ENCODE measurements at places on chromosomes 1 and 21.

- peak; percentile 30 for DNase-seq
These were observed 1.8 kb downstream of the PLEKHO1 start for GRCh38 chr1:150151291-150152181.

DNA sequence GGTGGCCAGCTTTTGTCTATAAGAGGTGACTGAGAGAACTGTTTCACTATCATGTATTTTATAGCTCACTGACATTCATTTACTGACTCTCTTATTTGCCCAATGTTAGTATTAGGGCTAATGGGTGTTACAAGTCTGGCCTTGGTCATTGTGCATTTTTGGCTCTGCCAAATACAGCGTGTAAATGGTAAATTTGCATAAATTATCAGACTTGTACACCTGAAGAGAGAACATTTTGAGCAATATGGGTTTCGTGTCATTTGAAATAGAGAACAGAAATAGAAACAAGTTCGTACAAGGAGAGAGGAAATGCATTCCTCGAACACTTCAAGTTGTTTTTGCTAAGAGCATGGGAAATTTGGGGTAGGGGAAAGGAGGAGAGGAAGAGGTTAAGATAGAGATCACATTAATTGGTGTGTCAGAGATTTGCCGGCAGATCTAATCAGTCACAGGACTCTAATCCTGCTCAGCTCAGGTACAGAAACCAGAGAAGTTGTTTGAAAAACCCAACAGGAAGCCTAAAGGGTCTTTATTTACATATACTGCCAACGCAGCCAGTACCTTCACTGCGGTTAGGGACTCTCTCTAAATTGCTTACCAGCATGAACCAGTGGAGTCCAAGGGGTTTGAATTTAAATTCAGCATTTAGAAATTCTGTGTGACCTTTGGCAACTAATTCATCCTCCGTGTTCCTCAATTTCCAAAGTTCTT is 261.5 kb downstream of the GPATCH2 start:
- no peak for DNase-seq

DNA sequence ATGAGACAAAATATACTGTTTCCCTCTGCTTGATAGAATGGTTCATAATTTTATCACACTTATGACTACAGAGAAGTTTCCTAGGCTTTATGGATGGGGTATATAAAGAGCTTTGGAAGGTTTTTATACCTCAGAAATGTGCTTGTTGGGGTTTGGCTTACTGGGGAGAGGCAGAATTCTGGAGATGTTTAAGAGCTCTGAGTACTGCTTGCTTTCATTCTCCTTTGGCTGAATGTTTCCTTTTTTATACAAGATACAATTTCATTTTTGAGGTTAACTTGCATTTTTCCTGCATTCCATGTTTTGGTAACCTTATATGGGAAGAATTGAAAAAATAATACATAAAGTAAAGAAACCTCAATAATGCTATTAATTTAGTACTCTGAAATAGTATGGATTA is 157.7 kb upstream of the COL11A1 start:
- DNase-seq, result peak; percentile 10

- no peak for DNase-seq
These were observed 10.1 kb downstream of the SELE start for GRCh38 chr1:169723763-169724162.

- DNase-seq, result no peak
These were observed 15.5 kb upstream of the RIMKLA start for GRCh38 chr1:42365118-42365517.

GRCh38 chr1:18417316-18418269 is 63.1 kb upstream of the KLHDC7A start:
- no peak for DNase-seq

Measured in ELR (cell line).